Smooth muscle cell of bladder (primary cell): ENCODE measurements at places on chromosomes 7 and 10. TPM values are rescaled to one million over a fixed set of nuclear protein-coding genes. Genes with fewer than 3 reads are reported as not detected.

SMO gene
- 30.2 and 33.5 TPM in 2 replicates for total RNA-seq

GLCCI1 gene
- total RNA-seq = 6.4 and 9.0 TPM in 2 replicates

RBM33 gene
- total RNA-seq = 22.2 and 24.4 TPM in 2 replicates

PLEKHS1 gene
- 0.09 TPM in 1 of 2 replicates, not detected in the other for total RNA-seq
